ENCODE measurements at places on chromosomes 11 and 22. TPM values are rescaled to one million over a fixed set of nuclear protein-coding genes. Genes with fewer than 3 reads are reported as not detected.

C11orf91 gene
- total RNA-seq = 1.2 TPM

PTPRCAP gene
- 0.34 TPM for total RNA-seq

MIF gene
- 487 TPM for total RNA-seq

ART1 gene
- total RNA-seq = 0.10 TPM

C11orf16 gene
- not detected for total RNA-seq

CCDC157 gene
- 3.2 TPM for total RNA-seq

TREH gene
- total RNA-seq = not detected
